ENCODE measurements at places on chromosomes 5 and 9.

GRCh38 chr5:137561608-137562007 lies 62.5 kb upstream of the SPOCK1 start:
- DNase-seq, result no peak

DNA sequence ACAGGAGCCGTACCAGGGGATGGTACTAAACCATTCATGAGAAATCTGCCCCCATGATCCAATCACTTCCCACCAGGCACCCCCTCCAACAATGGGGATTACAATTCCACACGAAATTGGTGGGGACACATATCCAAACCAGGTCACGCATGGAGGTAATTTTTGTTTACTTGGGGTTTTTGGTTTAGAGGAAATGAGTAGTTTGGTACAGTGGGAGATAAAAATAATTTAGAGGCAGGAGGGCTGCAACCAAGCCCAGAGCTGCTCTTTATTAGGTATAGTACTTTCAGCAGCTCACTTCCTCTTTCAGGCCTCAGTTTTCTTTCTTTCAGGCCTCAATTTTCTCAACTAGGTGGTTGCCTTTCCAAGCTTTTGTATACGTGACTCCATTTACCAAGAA lies 23.2 kb downstream of the PRUNE2 start:
- no peak for DNase-seq

DNA sequence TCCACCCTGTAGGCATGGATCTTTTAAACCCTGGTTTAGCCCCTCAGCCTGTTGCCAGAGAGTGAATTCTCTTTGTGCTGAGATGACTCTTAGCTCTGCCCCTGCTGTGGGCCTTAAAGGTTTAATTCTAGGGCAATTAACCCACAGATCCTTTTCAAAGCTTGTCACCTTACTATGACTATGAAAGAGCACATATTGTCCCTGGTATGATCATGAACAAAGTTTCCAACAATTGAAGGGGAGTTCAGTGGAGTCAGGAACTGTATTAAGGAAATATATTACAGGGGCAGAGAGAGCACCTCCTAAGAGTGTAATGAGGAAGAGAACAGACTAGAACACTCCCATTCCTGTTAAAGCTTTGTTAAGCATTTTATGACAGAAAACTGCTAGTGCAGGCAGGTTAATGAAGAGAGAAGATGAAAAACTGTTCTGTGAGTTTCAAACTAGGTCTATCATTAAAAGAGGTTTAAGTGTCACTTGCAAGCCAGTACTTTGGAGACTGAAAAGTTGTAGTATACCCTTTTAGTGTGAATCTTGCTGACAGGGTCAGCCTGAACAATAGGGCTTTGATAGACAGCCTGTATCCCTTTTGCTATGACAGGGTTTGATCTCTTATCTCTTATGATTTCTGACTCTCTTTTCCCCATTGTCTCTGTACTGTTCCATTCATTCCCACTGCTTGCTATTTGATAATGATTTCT lies 104.2 kb upstream of the ELL2 start:
- no peak for DNase-seq

- no peak for DNase-seq
Observed at GRCh38 chr9:69497816-69498215, 172.8 kb downstream of the ENTREP1 start.

DNA sequence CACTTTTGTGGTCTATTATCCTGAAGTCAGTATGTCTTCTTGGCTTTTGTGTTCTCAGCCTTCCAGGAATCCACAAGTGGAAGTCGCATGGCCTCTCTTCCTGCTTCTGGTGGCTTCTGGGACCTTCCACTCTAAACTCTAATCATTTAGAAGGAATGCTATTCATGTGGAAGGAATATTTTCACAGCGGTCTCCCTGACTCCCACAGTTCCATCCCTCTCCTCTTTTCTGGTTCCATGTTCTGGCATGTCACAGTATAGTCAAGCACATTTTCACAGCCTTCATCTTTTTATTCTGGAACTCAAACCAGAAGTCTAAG lies 7.3 kb upstream of the RAI14 start:
- no peak for DNase-seq

- no peak for DNase-seq
Observed at GRCh38 chr5:28301712-28302111, 1263.3 kb upstream of the CDH9 start.

GRCh38 chr5:103089272-103089671 lies 30.7 kb downstream of the GIN1 start:
- no peak for DNase-seq

- DNase-seq, result no peak
Observed at GRCh38 chr5:33073881-33074327, 362.8 kb downstream of the NPR3 start.

DNA sequence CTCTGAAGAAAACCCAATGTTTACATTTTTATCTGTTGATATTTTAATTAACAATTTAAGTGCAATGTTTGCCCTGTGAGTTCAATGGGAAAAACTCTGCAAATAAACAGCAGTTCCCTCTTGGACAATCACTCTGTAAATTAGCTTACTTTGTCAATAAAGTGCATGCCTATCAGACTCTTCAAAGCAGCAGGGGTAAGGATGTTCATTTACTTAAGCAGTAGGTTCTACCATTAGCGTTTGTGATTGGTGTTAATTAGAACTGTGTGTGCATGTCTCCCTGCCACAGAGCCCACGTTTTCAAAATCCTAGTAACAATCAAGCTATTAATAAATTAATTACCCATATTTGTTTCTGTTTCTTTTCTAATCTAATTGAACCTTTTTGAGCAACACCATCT lies 1921.6 kb upstream of the WWC1 start:
- DNase-seq, result no peak

DNA sequence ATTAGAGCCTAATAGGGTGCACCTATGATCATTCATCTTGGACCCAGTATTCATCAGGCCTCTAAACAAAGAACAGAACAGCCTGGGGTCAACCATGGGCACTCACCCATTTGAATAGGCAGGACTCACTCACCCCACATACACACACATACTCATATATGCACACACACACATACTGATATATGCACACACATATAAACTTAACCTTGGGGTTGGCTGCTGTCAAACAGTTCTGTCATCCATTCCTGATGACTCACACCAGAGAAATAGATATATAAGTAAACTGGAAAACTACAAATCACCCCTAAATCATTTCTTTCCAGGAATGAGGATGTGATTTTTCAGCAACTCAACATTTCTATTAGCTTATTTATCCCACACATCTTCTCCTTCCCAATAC lies 51.3 kb downstream of the ARL15 start:
- DNase-seq, result no peak

DNA sequence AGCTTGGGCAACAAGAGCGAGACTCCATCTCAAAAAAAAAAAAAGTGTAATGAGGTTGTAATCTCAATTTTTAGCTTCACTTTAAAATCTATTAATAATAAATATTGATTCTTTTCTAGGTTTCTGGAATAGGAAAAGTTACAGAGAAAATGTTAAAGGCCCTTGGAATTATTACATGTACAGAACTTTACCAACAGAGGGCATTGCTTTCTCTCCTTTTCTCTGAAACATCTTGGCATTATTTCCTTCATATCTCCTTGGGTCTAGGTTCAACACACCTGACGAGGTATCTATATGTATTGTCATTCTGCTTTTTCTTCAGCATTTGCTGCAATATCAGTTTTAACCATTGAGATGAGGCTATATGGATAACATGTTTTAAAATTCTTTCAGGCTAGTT lies 26.6 kb upstream of the ANKDD1B start:
- DNase-seq, result no peak

DNA sequence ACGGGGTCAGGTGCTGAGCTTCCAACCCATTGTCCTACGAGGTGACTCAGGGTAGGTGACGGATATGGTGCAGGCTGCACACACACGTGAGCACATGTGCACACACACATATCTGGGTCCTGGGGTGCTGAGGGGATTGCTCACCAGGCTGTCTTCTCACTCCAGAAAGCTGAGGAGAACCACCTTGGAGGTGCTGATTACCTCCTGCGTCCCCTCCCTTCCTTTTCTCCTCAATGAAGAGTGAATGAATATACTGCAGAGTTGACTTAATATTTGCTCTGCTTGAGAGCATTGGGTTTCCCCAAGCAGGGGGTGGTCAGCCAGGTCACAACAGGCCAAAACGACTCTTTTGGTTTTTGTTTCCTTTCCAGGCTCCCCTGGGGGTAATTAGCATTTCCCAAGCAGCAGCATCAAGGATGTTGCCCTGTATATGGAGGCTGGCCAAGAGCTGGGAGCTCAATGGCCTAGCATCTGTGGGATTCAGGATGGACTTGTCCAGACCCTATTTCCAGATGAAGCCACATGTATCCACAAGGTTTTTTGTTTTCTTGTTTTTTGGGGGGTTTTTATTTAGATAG lies 49.7 kb downstream of the PDZD2 start:
- no peak for DNase-seq

DNA sequence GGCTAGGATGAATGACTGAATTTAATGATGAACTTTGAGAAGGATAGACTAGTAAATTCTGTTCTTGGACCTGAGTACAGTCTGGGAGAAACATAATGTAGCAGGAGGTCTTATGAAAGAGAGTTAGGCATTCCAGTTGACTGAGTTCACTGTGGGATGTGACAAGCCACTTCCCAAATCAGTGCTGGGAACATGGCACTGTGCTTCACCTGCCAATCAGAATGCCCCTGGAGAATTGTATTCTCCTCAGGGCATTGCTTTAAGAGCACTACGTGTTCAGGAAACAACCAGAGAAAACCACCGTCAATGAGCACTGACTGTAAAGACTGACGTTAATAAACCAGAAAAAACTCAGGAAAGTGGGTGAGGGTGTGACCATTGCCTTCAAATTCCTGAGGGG lies 1.2 kb downstream of the CCDC107 start:
- peak; percentile 11 for DNase-seq

DNA sequence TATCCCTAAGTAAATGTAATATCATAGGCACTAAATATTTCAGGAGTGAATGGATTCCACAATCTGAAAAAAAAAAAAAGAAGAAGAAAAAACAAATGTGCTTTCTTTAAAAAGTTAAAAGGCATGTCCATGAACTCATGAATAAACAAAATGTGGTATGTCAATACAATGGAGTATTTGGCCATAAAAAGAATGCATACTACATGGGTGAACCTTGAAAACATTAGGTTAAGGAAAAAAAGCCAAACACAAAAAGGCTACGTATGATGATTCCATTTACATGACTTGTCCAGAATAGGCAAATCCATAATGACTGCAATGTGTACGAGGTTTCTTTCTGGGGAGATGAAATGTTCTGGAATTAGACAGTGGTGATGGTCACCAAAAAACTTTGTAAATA lies 45.3 kb downstream of the FNIP1 start:
- DNase-seq, result no peak

GRCh38 chr9:137303151-137303892 lies 1.3 kb upstream of the NRARP start:
- DNase-seq, result no peak

- DNase-seq, result peak; percentile 95
Observed at GRCh38 chr9:73370053-73370452, 218.4 kb downstream of the ANXA1 start.

DNA sequence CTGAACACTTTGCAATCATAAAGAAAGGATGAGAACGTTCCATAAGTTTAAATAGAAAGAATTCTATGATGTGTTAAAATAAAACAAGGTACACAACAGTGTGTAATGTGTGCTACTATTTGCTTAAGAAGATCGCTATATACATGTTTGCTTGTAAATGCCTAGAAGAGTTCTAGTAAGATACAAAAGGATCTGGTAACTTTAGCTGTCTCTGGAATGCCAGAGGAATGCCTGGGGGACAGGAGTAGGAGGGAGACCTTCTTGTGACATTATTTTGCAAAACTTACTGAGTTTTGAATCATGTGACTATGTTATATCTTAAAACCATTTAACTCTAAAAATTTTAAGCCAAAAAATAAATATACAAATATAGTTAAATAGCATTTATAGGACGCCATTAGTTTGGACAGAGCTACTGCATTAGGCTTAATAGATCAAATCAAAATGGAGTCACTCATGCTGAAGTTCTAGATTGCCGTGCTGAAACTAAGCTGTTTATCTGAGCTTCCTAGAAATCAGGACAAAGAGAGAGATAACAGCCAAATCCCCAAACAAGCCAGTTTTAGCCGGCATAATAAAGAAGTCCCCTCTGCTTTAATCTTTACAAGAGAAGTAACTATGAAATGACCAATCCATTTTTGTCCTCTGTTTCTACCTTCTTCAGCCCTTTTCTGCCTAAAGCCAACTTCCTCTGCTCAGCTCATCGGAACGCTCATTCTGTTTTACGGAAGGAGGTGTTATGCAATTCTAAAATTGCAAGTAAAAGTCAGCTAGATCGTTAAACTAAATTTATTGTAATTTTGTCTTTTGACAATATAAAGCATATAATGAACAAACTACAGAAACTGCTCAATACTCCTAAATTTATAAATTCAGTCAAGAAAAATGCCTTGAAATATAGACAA lies 44.8 kb downstream of the LIX1 start:
- no peak for DNase-seq

DNA sequence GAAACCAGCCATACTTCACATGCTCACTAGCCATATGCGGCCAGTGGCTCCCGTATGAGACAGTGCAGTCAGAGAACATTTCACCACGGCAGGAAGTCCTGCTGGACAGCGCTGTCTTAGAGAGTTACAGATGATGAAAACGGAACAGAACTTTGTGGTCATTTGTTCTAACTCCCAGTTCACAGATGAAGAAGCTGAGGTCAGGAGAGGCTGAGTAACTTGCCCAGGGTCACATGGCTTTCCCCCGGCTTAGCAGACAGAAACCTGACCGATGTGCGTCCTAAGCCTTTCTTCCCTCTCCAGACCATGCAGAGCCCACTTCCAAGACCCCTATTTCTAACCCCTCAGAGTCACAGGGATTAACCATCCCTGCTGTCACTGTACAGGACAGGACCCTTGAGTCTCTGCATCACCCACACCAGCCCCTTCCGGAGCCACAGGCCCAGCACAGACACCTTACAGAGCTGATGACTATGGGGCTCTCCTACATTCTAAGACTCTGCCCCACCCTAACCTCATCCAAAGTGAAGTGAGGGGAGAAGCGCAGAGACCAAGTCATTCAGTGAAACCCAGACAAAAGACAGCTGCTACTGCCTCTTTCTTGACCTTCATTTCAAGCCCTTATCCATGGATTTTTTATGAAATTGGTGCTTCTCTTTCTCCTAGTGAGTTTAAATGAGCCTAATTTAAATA lies 86.9 kb downstream of the PTPN3 start:
- no peak for DNase-seq

- DNase-seq, result no peak
Observed at GRCh38 chr9:123131258-123131657, 97.8 kb downstream of the GPR21 start.

DNA sequence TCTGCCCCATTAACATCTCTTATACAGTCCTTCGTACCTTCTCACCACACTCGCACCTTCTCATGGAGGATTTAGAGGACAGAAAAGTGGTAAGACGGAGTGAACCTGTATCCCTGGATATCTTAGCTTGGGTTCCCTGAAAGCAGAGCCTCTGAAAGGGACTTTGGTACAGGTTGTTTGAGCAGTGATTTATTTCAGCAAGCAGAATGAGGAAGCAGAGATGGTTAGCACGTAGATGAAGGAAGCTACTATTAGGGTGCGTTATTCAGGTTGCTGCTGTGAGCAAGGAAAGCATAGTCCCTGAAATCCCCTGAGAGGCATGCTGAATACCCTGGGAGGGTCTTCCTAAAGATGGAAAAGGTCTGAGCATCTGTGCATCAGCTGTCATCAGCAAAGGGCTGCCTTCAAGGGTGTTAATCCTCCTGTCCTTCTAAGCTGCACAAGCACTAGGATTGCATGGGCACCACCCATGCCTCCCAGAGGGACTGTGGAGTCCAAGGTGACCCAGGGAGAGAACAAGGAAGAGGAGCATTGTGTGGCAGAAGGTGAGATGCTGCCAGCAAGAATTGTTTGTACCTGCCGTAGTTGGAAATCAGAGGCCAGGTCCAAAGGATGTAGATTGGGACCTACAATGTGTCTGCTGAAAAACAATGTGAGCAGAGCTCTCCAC lies 273.7 kb downstream of the RASEF start:
- no peak for DNase-seq

- DNase-seq, result no peak
Observed at GRCh38 chr5:145960166-145960565, 23.8 kb downstream of the SH3RF2 start.
